ENCODE measurements at places on chromosomes 3 and 15.

DNA sequence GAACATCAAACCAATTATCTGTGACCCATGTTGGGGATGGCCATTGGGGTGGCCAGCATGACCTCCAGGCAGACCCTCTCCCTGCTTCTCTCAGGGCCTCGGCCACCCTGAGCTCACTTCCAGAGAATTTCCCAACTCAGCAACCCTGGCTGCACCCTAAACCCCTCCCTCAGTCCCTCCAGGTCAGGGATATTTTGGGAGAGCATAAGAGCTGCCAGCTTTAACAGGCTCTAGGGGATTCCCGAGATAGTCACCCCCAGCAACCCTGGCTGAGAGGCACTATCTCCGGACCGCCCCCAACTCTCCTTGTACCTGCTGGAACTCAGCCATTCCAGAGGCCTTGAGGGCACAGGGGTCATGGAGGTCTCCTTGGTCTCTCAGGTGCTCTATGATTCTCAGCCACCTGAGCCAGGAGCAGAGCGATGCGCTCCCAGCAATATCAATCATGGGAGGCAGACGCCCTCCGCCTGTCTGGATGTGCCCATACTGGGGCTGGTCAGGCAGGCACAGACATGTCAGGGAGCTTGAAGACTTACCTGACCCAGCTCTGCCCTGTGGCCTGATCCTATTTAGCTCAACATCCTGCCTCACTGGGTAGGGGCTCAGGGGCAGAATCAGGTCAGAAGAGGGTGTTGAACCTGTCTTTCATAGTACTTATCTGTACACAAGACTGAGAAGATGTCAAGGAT, 34.9 kb upstream of the CILP start:
- no peak for DNase-seq

DNA sequence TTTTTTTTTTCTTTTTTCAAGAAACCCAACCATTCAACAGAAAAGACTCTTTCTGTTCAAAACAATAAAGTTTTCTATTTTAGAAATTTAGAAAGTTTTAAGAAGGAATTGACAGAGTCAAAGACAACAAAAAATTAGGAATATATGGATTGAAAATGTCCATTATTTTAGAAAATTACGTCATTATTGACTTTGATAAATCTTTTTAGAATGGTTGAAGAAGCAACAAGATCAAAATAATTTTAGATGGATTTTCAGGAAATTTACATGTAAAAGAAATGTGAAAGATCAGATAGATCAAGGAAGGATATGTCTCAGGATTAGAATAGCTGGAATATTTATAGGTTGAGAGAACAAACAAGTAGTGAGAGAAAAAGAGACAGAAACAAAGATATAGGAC, 8.4 kb upstream of the KCNH8 start:
- DNase-seq, result no peak

GRCh38 chr15:76278651-76279050, 32.6 kb downstream of the ETFA start:
- DNase-seq, result no peak

GRCh38 chr3:98027085-98027446, 8.0 kb downstream of the GABRR3 start:
- DNase-seq, result no peak

- DNase-seq, result peak; percentile 7
Measured at GRCh38 chr3:135706758-135707375, 258.7 kb upstream of the PPP2R3A start.

- DNase-seq, result no peak
Measured at GRCh38 chr3:168271932-168272331, 176.2 kb upstream of the GOLIM4 start.
